ENCODE measurements at places on chromosomes 4 and X.

DNA sequence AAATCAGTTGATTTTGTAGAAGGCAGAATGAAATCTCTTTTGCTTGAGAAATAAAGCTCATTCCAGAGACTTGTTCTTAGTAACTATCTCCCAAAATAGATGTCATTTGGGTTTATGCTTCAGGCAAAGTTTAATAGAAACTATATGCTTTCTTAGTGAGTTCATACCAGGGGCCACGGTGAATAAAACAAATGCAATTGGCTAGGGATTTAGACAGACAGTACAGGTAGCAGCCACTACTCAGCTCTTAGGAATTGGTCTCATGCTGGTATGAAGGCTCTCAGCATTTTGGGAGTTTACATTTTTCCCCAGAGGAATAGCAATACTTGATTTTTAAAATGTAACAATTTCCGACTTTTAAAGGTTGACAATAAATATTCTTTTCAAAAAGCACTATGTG lies 27.0 kb downstream of the GYPA start:
- no peak for DNase-seq

DNA sequence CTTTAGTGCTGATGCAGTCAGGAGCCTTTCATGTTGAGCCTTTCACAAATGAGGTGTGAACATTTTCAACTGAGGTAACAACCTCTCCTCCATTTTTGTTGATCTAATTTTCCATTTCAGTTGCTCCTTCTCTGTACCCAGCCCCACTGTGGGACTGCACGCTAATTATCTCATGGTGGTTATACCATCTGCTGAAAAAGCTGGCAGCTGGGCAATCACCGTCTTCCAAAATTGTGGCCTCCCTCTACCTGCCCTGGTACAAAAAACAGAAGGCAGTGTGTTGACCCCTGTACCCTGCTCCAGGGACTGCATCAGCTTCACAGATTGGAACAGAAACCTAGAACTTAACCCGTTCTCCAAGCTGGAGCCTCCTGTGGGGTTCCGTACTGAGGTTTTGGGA lies 72.4 kb upstream of the LONRF3 start:
- DNase-seq = no peak

DNA sequence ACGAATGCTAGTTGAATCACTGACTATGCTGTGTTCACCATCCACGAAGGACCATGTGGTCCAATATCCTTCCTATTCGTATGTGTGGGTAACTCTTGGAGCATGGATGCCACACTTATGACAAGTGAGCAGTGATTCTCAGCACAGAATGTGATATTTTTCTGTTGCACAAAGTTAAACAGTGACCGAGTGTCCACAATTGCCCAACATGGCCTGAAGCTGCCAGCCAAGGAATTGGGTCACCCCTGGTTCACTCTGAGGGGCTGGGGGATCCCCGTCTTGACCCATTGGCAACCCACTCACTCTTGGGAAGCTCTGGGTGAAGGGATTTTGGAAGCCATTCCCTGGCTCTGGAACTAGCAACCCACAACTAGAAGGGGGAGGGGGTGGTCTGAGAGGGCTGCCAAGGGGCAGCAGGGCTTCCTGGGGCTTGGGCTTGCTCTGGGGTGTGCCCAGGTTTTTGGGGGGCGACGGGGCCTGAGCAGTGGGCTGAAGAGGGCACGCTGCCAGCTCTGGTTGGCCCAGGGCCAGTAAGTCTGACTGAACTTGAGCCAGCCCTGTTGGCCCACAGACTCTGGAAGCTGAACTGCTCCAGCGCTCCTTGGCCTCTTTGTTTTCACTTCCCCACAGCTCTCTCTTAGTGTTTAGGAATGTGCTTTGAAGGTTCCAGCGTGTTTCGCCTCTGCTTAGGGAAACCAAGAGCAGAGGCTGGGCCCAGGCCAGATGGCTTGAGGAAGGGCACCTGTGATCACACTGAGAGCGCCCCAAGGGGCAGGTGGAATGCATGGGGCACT lies 43.1 kb upstream of the BCOR start:
- DNase-seq = no peak

DNA sequence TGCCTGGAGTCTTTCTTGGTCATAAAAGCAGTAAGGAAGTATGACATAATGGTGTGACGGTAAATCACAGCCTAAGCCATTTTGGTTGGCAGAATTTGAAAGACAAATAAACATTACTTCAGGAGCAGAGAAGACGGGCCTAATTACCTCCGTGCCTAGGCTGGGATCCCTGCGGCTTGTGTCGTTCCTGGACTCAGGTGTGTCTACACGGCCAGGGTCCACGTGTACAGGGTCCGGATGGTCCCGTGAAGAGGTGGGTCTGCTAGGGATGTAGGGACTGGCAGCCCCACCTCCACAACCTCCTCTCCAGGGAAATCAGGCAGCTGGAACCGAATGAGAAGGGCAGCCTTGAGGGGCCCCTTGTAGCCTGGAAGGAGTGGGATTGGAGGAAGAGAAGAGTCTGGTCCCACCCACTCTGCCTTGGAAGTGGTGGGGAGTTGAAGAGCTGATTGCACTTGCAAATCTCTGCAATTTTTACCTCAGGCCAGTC lies 55.4 kb upstream of the PLAC1 start:
- DNase-seq = no peak

DNA sequence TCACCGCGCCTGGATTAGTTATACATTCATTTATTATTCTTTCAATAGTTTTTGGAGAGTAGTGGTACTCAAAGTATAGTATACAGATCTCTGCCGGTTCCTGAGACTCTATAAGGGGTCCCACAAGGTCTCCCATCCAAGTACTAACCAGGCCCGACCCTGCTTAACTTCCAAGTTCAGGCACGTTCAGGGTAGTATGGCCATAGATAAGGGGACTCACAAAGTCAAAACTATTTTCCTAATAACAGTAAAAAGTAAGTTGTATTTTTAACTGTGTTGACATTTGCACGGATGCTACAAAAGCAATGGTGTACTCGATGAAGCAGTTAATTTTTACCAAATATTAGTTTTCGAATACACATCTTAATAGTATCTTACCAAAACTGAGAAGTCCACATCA lies 84.4 kb upstream of the STK26 start:
- no peak for DNase-seq
